ENCODE measurements at places on chromosomes 11 and 22.

DNA sequence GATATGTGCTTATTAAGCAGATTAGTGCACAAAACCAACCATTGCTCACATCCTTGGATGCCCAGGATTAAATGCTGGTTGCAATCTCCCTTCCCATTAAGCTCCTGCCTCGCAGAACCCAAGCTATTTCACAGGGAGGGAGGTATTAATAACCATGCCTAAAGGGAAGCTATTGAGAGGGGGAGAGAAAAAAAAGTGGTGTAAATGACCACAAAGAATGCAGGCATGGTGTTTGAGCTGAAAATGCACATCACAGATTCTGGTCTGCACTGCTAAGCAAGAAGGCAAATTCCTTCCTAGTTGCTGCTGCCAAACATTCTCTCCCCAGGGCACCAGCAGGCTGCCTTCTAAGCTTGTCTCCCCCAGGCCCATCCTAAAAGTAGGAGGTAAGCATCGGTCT lies 92.0 kb upstream of the ISX start:
- no peak for DNase-seq

- DNase-seq, result no peak
Measured at GRCh38 chr11:122270535-122270934, 154.5 kb upstream of the BLID start.

GRCh38 chr11:45061641-45062040 lies 84.8 kb upstream of the PRDM11 start:
- DNase-seq, result no peak

GRCh38 chr11:6505577-6506240 lies 8.6 kb downstream of the DNHD1 start:
- no peak for DNase-seq

DNA sequence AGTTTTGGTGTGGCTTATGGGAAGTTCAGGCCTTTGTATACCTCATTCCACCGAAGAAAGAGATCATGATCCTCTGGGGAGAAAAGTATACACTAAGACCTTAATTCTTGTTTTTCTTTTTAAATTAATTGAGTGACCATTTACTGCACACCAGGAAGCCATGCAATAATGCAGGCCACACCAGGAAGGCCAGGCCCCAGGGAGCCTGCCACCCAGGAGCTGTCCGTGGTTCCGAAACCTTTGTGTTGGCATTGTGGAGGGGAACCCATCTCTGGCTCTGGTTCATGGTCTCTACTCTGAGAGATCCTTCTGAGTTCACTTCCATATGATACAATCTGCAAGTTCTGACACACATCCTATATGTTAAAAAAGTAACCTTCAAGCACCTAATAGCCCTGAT lies 291.8 kb downstream of the MIAT start:
- DNase-seq, result no peak

DNA sequence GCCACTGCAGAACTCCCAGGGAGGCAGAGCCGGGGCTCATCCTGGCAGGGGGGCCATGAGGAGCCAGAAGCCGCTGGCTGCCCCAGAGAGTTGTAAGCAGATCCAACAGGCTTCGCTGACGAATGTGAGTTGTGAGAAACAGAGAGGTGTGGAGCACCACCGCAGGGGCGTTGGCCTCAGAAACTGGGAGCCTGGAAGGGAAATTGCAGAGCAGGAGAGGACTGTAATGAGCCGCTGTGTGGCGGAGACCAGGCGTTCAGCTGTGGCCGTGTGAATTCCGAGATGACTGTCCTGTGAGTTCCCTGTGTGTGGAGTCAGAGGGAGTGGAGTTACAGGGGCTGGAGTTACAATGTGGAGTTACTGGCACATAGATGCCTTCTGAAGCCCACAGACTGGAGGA lies 27.7 kb upstream of the ETS1 start:
- no peak for DNase-seq

- peak; percentile 57 for DNase-seq
Measured at GRCh38 chr22:46055181-46055875, 78.4 kb upstream of the WNT7B start.

- DNase-seq, result no peak
Measured at GRCh38 chr11:82718821-82719220, 14.8 kb downstream of the FAM181B start.

GRCh38 chr11:69868006-69868810 lies 49.0 kb upstream of the FGF3 start:
- peak; percentile 42 for DNase-seq

DNA sequence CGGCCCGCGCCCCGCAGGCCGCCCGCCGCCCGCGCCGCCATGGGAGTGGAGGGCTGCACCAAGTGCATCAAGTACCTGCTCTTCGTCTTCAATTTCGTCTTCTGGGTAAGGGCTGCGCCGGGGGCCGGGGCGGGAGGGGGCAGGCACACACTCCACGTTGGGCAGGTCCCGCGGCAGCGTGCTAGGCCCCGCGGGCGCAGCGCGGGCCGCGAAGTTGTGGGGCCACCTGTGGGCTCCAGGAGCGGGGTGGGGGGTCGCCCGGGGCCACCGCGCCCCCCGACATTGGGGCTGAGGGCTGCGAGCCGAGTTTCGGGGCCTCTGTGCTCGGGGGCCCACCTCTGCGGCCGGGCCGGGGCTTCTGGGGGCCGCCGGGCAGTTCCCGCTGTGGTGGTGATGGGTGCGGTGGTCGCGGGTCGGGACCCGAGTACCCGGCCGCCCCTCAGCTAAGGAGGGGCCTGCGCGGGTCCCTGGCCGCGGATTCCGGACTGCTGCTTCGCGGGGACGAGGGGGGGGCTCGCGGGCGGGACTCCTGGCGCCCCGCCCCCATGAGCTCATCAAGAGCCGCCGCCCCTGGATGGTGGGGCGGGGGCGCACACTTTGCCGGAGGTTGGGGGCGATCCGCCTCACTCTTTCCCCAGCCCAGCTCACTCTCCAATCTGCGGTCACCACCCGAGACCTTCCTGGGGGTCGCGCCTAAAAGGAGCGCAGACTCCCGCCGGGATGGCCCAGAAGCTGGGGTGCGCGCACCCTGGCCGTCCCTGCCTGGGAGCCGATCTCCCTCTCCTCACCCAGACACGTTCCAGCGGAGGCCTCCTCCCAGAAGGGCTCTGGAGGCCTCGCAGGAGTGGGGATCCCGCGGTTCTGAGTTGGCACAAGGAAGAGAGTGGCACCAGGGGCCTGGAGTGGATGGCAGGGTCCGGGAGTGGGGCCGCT lies 667 bp downstream of the CD81 start:
- DNase-seq, result peak; percentile 88

All from tibial artery (tissue), 4 donors.